ENCODE measurements at places on chromosomes 4 and X.

- DNase-seq: peak; percentile 26
These were observed 1.5 kb downstream of the FRMPD3 start for GRCh38 chrX:107450823-107451509.

DNA sequence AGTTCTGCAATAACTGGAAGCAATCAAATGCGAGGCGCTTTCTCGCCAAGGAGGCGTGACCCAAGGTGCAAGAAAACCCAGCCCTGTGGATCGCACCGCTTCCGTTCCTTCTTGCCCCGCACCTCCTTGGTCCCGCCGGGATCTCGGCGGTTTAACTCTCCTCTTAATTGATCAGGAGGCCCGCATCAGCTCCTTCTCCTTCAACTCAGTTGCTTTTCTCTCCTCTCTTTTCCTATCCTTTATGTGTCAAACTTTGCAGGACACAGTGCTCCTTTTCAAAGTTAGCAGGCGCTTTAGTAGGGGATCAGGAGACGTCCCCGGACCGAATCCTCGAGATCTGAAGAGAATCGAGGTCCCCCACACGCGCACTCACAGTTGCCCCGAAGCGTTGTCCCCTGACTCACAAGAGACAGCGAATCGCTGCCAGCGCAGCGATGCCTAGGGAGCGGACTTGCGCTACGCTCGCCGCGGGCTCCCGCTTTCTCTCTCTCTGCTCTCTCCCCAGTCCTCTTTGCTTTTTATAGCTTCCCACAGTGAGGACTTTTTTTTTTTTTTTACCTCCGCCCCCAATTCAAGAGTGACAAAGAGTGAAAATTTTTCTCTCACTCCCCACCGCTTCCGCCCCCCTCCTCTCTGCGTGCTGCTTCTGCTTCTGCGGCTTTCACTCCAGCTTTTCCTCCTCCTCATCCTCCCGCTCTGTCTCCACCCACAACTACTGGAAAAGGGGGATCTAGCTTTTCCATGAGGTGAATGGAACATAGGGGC lies at the start of gene DKK2:
DKK2 (minus strand) TSS at position 495 of the 765 bp plus-strand sequence. CDS start 722 bp downstream, outside the sequence.
- peak; percentile 13 for DNase-seq

DNA sequence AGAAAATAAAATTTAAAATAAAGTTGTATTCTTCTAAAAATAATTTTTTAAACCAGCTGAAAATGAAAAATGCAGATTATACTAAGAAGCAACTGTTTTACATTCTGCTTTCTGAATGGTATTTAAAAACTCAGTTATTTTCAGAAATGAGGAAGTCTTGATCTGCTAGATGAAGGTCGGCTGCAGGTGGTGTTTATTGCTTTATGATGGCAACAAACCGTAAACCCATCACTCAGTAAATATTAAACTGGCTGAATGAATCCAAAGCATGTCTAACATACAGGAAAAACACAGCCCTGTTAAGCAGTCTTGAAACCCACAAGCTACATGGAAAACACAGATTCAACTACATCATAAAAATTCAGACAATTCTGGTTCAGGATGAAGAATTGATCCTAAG lies 29.3 kb downstream of the DYNLT3 start:
- no peak for DNase-seq

DNA sequence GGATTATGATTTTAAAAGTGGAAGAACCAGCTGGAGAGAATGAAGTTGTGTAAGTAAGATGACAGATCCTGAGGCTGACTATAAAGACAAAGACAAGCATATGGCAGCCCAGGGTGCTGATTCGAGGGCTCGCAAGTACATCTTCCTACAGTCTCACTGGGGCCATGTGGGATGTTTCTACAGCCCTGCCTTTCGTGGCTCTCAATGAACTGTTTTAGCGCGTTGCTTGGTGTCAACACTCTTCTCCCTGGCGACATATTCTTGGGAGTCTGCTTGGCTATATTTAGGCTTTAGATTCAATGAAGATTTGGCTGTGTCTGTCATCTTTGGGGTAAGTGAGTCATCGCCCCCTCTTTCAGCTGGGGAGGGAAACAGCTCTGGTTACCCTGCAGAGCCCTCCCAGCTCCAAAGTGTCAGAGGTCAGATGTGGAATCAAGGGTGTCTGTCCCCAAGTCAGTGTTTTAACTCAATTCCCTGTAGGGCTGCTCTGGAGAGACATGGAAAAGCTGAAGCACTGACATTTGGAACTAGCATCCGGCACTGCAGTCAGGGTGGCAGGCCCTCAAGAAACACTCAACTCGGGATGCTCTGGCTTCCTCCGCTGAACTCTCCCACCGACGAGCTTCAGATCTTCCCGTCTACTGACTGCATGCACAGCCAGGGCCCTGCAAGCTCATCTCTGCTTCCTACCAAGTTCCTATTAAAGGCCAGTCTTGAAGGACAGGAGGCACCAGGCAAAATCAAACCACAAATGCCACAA lies 65.7 kb downstream of the GATB start:
- no peak for DNase-seq

DNA sequence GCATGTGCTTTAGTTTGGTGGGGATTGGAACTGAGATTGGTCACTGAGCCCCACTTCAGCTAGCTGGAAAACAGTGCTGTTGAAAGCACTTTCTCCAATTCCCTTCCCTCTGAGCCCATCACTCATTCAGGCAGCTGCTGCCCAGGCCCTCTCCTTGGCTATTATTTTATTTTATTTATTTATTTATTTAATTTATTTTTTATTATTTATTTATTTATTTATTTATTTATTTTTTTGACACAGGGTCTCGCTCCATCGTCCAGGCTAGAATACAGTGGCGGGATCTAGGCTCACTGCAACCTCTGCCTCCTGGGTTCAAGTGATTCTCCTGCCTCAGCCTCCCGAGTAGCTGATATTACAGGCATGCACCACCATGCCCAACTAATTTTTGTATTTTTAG lies 51.8 kb upstream of the RBPJ start:
- no peak for DNase-seq

- no peak for DNase-seq
These were observed 1072.9 kb upstream of the SLIT2 start for GRCh38 chr4:19178835-19179234.

DNA sequence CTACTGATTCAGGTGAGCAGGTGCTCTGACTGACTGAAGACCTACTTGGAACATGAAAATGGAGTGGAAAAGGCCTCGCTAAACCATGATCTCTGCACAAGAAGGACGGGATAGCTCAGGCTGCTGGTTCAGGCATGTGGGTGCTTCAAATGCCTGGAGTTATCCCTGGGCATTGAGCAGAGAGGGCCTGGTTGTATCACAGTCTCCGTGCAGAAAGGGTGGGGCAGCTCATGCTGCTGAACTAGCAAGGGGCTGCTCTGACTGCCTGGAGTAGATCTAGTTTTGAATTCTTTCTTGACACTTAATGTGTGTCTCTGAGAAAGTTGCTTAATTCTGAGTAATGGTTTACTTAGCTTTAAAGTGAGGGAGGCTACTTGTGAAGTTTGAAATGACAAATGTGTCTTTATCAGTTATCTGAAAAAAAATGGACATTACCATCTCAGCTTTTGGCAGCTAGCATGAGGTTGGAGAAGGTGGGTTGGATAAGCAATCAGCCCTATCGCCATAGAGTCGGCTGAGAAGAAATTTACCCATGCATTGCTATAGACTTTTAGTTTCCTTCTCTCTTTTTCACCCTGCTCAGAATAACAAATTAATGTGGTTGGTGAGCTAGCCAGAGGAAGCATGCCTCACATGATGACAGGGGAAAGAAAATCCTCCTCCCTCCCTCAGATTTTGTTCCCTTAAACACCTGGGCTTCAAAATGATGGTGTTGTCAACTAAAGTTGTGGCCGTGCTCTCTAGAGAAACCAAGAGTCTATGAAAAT lies 832.4 kb downstream of the STIM2 start:
- DNase-seq: no peak

GRCh38 chrX:19183761-19184477 lies 61.7 kb upstream of the ADGRG2 start:
- no peak for DNase-seq

DNA sequence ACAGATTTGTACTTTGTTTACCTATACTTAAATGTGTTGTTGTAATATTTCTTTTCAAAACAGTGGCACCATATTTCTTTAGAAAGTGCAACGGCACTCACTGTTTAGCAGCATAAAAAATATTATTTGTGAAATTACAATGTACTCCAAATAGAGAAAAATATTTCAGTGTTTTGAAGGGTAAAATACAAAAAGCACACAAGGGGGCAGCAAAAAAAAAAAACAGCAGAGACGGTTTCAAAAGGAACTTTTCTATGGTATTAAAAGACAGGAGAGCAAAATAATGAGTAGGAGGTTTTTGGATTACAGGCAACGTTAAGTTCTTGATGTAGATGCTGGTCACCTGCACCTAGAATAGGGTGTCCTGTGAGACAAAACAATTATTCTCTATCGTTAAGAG lies 2.0 kb downstream of the NUDT11 start:
- no peak for DNase-seq

DNA sequence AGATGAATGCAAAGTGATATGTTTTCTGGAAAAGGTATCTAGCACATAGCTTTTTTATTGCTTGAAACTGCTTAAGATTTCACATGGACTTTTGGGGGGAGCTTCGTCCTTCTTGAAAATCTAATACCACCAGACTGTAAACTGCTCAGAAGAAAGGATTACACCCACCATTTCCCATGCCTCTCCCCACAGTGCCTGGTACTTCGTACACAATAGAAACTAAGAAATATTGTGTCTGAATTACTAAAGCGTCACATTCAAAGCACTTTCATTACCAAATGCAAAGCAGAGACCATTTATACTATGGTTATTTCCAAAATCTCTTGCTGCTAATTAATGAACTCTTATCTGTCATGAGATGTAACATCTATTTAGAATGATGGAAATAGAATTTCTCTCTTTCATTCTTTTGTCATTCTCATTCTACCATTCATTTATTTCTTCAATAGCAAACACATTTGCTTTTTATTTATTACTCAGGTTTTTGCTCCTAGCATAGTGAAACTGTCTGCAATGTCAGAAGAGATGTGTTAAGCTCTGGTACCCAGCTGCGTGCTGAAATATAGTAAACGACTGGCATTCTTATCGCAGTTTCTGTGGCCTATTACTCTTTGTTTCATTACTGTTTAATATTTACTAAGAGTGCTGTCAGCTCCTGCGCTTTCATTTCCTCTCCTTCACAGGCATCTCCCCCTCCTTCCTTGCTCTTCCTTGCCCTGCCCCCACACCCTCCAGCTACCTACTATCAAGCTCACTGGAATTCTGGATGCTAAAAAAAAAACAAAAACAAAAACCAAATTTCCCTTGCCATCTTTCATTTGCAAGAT lies 51.4 kb upstream of the RAPGEF2 start:
- peak; percentile 12 for DNase-seq

DNA sequence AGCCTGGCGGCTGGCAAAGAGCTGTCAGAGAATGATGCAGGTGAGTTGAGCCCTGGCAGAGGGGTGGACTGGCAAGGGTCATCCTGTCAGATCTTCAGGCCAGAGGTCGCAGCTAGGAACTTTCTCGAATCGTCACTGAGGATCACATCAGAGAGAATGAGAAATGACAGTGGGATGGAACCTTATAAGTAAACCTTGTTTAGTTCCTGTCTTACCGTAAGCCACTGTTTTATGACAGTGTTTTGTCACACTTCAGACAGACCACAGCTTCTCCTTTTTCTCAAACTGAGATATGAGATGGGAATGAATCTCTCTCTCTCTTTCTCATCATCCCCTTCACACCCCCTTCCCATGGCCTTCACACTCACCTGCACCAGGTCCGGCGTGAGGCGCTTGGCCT lies 9.3 kb downstream of the DIPK2B start:
- peak; percentile 10 for DNase-seq

DNA sequence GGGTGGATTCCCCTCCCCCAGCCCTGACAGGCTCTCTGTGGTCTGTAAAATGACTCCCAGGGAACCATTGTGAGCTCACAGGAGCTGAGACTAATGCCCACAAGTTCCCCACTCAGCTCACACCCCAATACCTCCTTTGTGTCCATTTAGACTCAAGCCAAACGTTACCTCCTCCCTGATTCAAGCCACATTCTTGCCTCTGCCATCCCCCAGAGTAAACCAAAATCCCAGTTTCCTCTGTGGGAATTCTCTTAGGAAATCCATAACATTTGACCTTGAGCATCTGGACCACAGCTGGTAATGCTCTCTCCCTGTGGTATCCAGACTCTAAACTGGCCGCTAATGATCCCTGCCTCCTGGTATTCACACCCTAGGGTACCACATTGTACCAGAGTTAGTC lies 26.3 kb upstream of the KDM5C start:
- no peak for DNase-seq

DNA sequence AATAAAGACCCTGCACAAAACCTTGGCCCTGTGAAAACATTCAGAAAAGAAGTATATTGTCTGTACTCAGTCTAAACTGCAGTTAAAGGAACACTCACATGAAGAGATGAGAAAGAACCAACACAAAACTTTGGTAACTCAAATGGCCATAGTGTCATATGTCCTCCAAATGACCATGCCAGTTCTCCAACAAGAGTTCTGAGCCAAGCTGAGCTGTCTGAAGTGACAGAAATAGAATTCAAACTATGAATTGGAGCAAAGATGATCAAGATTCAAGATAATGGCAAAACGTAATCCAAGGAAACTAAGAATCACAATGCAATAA lies 739.3 kb upstream of the NDST4 start:
- DNase-seq: no peak

- no peak for DNase-seq
These were observed 143.5 kb upstream of the FTHL17 start for GRCh38 chrX:31215277-31215815.

GRCh38 chr4:109026588-109026987 lies 263.7 kb upstream of the ETNPPL start:
- DNase-seq: no peak

- DNase-seq: no peak
These were observed 7.6 kb upstream of the DIPK2B start for GRCh38 chrX:45208121-45208856.

- no peak for DNase-seq
These were observed 544.7 kb downstream of the SPRY1 start for GRCh38 chr4:123941306-123941705.

GRCh38 chrX:57156397-57157049 lies 19.3 kb upstream of the SPIN2A start:
- peak; percentile 1 for DNase-seq

DNA sequence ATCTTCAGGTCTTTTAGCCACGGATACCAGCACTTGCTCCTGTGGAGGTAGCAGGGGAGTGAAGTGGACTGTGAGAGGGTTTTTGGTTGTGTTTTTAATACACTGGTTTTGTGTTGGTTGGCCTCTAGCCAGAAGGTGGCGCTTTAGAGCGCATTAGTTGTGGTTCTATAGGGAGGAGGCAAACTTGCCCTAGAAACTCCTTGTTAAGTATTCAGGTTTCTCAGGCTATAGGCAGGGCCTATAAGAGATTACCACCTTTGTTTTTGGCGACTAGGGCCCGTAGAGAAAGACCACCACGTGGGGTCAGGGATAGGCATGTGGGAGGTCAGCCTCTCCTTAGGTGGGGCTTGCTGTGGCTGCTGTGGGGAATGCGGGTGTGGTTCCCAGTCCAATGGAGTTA lies 221.6 kb upstream of the SPANXN4 start:
- DNase-seq: peak; percentile 36

GRCh38 chr4:1711055-1711570 lies 1.0 kb downstream of the SLBP start:
- no peak for DNase-seq

GRCh38 chrX:46375831-46376230 lies 169.4 kb downstream of the ZNF674 start:
- no peak for DNase-seq
